ENCODE measurements at places on chromosomes 11 and 22.
A peak's percentile ranks its signal among the peaks of the same experiment; 100 is the strongest.

- no peak for DNase-seq
These were observed 7.6 kb downstream of the PSMC3 start for GRCh38 chr11:47418454-47419259.

- DNase-seq = peak; percentile 49
These were observed 219.7 kb downstream of the CEP164 start for GRCh38 chr11:117547195-117547850.

DNA sequence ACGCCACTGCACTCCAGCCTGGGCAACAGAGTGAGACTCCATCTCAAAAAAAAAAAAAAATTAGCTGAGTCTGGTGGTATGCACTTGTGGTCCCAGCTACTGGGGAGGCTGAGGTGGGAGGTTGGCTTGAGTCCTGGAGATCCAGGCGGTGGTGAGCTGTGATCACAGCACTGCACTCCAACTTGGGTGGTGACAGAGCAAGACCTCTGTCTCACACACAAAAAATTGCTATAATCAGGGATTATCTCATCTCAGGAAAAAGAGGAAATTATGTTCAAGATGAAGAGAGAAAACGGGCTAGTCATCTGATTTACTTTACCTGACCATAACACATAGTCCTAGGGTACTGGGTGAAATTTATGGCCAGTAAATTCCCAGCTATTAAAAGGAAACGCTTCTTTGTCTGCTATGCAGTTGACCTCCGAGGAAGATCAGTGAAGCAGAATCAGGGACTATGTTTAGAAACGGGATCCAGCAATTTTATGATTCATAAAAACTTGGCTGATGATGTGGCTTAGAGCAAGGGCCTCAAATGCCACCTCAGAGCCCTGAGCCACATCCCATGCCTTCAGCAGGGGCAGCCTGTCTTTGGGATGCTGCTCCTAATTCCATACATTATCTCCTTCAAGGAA is 386.2 kb downstream of the NTM start:
- no peak for DNase-seq

- DNase-seq = no peak
These were observed 10.7 kb downstream of the CRY2 start for GRCh38 chr11:45857961-45858474.

- DNase-seq = peak; percentile 83
These were observed 31.3 kb downstream of the TRAF6 start for GRCh38 chr11:36478700-36479329.

DNA sequence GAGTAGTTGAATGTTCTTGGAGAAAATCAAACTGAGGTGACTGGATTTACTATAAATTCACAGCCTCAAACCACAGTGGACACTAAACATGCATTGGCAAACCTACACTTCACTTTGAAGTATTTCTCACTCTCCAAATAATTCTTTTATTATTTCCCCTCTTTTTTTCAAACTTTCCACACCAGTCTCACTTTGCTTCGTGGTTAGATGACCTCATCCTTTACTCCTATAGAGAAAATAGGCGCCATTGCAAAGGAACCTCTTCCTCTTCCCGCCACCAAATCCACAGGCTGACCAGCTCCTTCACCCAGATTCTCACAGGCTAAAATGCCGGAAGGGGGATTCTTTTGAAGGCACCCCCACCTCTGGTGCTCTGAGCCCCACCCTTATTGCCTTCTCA is 33.4 kb downstream of the HTR3A start:
- no peak for DNase-seq

DNA sequence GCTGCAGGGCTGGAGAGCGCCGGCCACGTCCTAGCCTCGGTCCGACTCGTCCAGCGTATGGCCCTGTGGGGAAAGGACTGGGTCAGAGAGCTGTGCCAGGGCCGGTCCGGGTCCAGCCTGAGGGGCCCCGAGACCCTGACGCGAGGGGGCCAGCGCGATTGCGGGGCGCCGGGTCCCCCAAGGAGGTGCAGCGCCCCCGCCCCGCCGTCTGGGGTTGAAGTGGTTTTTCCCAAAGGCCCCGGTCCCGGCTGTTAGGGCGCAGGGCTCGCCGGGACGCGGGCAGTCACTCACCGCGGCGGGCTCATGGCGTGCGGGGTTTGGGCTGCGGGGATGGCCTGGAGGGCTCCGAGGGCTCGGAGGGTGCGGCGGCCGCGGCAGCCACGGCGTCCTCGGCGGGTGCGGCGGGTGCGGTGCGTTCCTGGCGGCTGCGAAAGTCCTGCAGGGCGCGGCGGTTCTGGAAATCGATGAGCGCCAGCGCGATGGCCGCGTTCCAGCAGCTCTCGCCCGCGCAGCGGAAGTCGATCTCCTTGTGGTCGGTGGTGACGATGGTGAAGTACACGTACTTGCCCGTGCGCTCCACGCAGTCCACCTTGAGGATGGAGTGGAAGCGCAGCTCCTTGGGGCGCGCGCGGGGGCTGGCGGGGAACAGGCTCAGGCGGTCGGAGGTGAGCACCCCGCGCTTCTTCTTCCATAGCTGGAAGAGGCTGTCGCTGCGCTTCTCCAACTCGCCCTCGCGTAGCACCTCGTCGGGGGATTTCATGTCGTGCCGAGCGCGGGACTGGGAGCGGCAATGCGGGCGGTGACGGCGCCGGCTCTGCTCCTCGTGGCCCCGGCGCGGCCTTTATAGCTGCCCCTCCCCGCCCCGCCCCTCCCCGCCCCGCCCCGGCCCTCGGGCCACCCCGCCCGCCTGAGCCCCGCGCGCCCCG is at the start of gene PHLDA2:
PHLDA2 (minus strand) TSS at position 816 of the 926 bp plus-strand sequence; CDS start at position 760, 56 bp downstream.
- no peak for DNase-seq

Data from NCI-H82 (cell line).